ENCODE measurements at places on chromosomes 13 and 19. TPM values are rescaled to one million over a fixed set of nuclear protein-coding genes. Genes with fewer than 3 reads are reported as not detected.

SAMD4B gene
- 139 TPM for total RNA-seq

DOCK6 gene
- total RNA-seq, result 131 TPM

VSIG10L gene
- 1.8 TPM for total RNA-seq

SHFL gene
- total RNA-seq, result 47.0 TPM

PGLYRP2 gene
- not detected for total RNA-seq

ZNF708 gene
- 24.1 TPM for total RNA-seq

RAP2A gene
- 75.5 TPM for total RNA-seq

HIPK4 gene
- total RNA-seq, result 0.36 TPM

GGN gene
- total RNA-seq, result 0.31 TPM

IL12RB1 gene
- 2.1 TPM for total RNA-seq

GAPDHS gene
- not detected for total RNA-seq

PCDH17 gene
- 8.0 TPM for total RNA-seq

PRR12 gene
- 37.0 TPM for total RNA-seq

ASF1B gene
- 0.22 TPM for total RNA-seq

LYL1 gene
- 20.2 TPM for total RNA-seq

ILF3 gene
- 198 TPM for total RNA-seq

ATP1A3 gene
- 0.18 TPM for total RNA-seq

NXNL1 gene
- total RNA-seq, result not detected

KIR3DL1 gene
- not detected for total RNA-seq

PLPP2 gene
- total RNA-seq, result 8.6 TPM

RPS19 gene
- 788 TPM for total RNA-seq

ATXN8OS gene
- total RNA-seq, result not detected

GARIN5A gene
- total RNA-seq, result 0.45 TPM

OR10H1 gene
- total RNA-seq, result not detected

RELB gene
- total RNA-seq, result 27.4 TPM

BIVM gene
- total RNA-seq, result 25.7 TPM

PSG2 gene
- total RNA-seq, result not detected

KANK3 gene
- total RNA-seq, result 28.2 TPM

Measured in sciatic nerve (tissue), 2 donors.